ENCODE measurements at places on chromosomes 7 and 10. TPM values are rescaled to one million over a fixed set of nuclear protein-coding genes. Genes with fewer than 3 reads are reported as not detected.

DNA sequence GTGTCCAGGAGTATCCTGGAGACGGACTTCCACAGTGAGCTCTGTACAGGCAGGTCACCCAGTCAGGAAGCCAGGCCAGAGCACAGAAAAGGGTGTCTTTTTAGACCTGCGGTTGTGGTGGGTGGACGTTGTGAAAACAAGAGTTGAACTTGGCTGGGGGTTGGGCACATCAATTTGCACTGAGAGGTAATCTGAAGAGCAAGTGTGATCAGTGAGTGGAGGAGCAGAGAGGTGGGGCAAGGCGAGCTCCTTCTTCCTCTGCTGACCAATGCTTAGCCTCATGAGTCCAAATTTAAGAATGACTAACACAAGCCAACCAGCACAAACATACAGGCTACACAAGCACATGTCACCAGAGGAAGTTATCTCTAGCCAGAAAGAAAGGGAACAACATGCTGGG, 310.8 kb downstream of the TCERG1L start:
- DNase-seq = no peak

GRCh38 chr10:106573106-106573505, 591.4 kb downstream of the SORCS1 start:
- no peak for DNase-seq

DNA sequence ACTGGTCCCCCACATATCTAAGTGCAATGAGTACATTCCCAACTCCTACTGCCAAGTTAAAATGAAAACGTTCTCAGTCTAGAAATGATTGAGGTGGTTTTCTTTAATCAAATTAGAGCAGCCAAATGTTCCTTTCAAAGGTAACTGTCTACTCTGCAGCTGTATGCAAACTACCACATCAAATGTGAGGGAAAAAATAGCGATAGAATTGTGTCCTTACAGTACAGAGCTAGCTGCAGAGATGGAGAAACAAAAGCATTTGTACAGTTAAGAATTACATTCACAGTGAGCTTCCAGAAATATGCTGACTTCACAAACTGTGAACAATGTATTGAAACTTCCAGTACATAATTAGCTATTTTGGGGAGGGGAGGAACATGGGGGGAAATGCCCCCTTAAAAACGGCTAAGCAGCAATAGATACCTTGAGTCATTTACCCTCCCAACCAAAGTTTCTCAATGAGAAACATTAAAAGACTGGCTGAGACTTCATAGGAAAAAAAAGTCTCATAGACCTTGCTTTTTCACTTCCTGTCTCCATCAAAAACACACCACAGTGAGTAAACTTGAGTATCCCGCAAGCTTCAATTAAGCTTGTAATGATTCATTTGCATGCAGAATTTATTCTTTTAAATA, 22.9 kb downstream of the CDK6 start:
- DNase-seq = no peak

DNA sequence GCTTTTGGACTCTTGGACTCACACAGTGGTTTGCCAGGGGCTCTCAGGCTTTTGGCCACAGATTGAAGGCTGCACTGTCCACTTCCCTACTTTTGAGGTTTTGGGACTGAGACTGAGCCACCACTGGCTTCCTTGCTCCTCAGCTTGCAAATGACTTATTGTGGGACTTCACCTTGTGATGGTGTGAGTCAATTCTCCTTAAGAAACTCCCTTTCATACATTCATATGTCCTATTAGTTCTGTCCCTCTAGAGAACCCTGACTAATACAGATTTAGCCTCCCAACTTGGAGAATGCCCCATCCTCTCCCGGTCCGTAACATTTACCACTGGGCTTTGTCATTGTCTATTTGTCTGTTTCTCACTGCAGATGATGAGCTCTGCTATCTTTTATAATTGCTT, 52.8 kb upstream of the CUL1 start:
- no peak for DNase-seq

GRCh38 chr10:97039538-97040247, 146.1 kb downstream of the SLIT1 start:
- no peak for DNase-seq

GRCh38 chr7:31997423-31997822, 72.8 kb downstream of the PDE1C start:
- no peak for DNase-seq

GRCh38 chr10:93907059-93907458, 13.3 kb downstream of the SLC35G1 start:
- DNase-seq = no peak

DNA sequence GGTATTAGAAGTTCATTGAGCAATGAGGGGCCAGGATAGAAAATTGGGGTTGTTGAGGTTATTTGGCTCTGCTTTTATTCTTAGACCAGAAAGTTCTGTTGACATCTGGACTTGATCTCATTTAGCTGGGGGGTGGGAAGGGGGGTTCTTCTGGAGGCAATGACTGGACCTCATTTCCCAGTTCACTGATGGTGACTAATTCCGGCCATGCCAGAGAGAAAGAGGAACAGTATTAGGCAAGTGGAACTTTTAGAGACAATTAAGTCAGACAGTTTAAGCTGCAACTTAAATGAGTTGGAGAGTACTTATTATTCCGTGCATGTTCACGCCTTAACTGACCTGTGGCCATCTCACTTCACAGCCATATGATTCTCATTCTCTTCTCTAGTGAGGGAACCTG, 512.5 kb downstream of the REEP3 start:
- DNase-seq = no peak

GRCh38 chr10:78570633-78571235, 498.0 kb upstream of the ZMIZ1 start:
- no peak for DNase-seq

DNA sequence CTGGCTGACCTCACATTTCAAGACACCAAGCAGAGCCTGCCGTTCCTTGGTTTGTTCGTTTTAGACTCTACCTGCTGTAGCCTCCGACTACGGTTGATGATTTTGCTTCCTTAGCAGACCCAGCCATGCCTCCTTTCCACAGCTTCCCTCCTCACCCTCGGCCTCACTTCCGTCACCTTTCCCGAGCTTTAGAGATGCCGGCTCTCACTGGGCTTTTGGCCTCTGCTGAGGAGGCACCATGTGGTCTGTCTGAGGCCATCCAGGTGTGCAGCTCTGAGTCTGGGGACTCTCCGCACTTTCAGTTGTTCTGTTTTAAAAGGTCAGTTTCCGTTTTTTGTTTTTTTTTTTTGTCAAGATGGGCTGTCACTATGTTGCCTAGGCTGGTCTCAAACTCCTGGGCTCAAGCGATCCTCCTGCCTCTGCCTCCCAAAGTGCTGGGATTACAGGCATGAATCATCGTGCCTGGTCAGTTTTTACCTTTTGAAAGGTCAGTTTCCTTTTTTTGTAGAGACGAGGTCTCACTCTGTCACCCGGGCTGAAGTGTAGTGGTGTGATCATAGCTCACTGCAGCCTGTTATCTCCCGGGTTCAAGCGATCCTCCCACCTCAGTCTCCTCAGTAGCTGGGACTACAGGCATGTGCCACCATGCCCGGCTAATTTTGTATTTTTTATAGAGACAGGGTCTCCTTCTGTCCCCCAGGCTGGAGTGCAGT, 11.7 kb downstream of the ORAI2 start:
- DNase-seq = no peak

GRCh38 chr7:112533591-112533990, 52.8 kb downstream of the LSMEM1 start:
- no peak for DNase-seq

DNA sequence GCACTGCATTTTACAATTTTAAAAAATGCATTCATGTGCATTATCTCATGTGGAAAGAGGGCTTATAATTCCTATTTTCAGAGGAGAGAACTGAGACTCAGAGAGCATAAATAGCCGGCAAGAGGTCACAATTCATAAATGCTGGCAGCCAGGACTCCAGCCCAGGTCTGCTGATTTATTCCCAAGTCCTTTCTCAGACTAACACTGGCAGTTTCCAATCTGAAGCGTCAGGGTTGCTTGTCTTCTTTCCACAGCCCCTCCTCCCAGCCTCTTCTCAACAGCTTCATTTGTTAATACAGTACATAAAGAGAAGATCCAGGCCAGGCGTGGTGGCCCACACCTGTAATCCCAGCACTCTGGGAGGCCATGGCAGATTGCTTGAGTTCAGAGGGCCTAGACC, 108.9 kb downstream of the PARD3 start:
- DNase-seq = no peak

- no peak for DNase-seq
These were observed 150.8 kb upstream of the NPS start for GRCh38 chr10:127398140-127398970.

GRCh38 chr7:18971839-18972238, 145.6 kb downstream of the TWIST1 start:
- no peak for DNase-seq

DNA sequence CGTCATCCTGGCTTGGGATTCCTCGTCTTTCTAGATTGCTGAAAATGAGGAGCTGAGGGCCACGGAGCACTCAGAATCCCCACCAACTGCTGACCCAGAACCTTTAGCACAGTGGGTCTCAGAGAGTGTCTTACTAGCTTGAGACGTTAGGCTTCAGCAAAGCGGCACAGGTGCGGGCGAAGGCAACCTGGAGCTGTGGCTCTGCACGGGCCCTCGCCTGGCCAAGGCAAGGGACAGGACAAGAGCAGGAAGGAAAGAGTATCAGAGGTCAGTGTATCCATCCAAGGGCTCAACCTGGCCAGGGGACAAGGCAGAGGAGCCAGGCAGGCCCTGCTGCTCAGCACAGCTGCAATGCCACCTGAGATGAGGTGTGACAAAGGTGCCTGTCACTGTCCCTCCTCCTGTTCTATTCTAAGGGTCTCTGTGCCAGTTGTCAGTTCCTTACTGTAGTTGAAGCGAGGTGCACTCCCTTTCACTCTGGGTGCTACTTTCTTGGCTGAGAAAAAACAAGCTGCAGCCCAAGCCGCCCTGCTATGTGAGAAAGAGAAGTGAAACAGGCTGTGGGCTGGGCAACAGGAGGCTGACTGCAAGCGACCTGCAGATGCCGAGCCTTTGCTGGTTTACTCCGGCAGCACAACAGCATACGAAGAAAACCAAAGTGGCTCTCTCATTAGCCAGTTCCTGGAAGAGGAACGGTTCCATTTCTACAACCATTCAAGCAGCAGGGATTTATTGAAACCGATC, 33.3 kb upstream of the KDM7A start:
- DNase-seq = no peak

GRCh38 chr10:6607778-6608177, 27.7 kb upstream of the PRKCQ start:
- no peak for DNase-seq

DNA sequence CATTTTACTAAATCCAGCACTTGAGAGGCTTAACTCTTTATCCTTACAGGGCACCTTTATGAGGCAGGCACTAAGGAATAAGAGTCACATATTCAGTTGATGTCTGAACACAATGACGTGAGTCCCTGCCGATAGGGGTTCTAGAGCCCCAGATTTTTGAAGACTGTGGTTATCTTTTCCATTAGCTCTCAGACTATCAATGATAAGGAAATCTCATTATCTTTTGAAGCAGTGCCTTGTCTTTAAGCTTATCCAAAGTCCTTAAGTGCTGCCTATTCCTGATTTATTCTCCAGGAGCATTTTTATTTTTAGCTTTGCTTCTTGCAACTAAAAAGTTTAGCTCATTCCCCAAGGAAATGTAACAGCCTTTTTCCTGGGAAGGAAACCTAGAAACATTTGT, 444.1 kb upstream of the LRRN3 start:
- DNase-seq = no peak

DNA sequence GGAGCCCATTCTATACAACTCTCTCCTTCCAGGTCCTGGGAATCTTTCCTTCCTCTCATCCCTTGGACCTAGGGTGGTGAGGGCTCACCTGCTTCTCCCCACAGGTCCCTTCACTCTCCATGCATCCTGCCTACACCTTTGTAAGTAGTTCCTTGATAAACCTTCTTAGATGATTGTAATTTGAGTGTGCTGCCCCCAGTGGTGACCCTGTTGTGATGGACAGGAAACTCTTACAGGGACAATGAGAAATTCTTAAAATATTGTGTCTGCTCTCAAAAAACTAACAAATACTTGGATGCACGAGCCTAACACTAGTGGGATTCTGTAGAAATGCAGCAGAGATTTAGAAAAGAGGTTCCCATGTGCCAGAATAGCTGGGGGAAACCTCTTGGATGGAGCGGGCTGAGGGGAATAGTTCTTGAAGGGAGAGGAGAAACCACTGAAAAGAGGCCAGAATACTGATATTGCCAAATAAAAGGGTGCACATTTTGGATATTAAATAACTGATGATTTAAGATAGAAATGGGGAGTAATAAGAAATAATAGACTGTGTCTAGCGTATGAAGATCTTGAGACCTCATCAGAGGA, 6.7 kb upstream of the PAXIP1 start:
- DNase-seq = no peak

GRCh38 chr10:77877441-77878344, 48.9 kb downstream of the DLG5 start:
- DNase-seq = no peak

GRCh38 chr10:5584895-5585516, 60.2 kb downstream of the CALML3 start:
- no peak for DNase-seq

- DNase-seq = no peak
These were observed 758.6 kb upstream of the KCND2 start for GRCh38 chr7:119514326-119514725.

Gene SAMD9
- 8.8 TPM for total RNA-seq

Gene FAM131B
- 0.75 TPM for total RNA-seq

Gene EBLN1
- total RNA-seq = not detected

Gene PTF1A
- not detected for total RNA-seq

Gene GDF2
- not detected for total RNA-seq

Gene PANK1
- 1.3 TPM for total RNA-seq

Gene TWNK
- 4.6 TPM for total RNA-seq

Gene GIMAP4
- 16.1 TPM for total RNA-seq
